ENCODE measurements at places on chromosomes 3 and 15.
A peak's percentile ranks its signal among the peaks of the same experiment; 100 is the strongest.

DNA sequence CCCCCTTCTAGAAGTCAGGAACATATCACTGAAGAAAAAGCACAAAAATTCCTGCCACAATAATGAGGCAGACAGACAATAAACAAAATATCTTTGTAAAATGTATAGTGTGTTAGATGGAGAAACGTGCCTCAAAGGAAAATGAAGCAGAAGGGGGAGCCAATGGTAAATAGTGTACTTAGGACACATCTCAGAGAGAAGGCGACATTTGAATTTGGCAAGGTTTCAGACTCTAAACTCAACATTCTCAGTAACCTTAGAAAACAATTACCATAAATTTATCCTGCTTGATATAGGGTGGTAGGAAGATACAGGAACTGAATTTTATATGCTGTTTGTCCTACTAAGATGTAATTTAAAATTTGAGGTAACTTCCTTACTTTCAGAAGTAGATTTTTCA, 52.6 kb upstream of the PTX3 start:
- no peak for DNase-seq

DNA sequence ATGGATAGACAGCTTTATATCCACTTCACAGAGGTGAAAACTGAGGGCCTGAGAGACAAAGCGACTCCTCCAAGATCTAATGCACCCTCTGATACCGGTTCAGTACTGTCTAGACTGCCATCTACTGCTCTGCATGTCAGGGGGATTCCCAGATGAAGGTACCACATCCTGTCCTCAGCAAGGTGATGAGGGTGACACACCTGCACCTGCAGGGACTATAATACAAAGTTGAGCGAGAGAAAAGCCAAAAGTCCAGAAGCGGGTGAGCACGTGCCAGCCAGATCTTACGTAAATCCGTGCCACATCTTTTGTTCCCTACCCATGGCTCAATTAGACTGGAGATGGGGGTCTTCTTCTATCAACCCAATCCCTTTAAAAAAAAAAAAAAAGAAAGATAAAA, 32.4 kb upstream of the HES1 start:
- DNase-seq = no peak

GRCh38 chr15:65176056-65176455, 9.1 kb downstream of the CLPX start:
- no peak for DNase-seq

- DNase-seq = no peak
These were observed 6.8 kb downstream of the VILL start for GRCh38 chr3:37997342-37997741.

GRCh38 chr3:48157202-48157840, 30.9 kb downstream of the CDC25A start:
- no peak for DNase-seq

DNA sequence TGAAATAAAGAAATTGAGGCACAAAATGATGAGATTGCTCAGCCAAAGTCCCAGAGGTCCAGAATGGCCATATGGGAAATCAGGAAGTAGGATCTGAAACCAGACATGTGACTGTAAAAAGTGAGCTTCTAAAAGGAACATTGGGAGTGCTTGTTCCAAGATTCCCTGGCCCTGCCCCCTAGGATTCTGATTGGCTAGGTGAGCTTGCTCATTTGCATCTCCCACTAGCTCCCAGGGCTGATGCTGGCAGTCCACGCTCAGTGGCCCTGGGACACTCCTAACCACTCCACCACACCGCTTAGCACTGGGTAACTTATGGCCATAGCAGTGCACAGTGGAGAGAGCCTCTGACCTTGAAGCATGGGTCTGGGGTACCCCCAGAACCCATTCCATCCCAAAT, 326.7 kb downstream of the NTRK3 start:
- no peak for DNase-seq

DNA sequence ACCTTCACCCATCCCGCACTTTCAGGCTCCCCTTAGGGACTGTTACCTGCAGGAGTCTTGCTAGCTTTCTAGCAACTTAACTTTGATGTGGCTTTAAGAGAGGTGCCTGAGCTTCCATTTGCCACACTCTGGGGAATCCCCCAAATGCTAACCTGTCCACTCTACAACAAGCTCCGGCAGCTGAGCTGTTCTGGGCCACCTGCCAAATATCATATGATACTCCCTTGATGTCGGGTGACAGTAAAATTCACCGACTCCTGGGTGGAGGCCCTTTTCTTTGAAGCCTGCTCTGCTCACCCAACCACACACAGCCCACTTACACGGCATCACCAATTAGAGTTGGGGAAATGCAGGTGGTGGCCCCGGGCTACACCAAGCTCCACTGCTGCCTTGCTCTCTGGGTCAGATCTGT, 38.0 kb upstream of the XCR1 start:
- DNase-seq = peak; percentile 17

DNA sequence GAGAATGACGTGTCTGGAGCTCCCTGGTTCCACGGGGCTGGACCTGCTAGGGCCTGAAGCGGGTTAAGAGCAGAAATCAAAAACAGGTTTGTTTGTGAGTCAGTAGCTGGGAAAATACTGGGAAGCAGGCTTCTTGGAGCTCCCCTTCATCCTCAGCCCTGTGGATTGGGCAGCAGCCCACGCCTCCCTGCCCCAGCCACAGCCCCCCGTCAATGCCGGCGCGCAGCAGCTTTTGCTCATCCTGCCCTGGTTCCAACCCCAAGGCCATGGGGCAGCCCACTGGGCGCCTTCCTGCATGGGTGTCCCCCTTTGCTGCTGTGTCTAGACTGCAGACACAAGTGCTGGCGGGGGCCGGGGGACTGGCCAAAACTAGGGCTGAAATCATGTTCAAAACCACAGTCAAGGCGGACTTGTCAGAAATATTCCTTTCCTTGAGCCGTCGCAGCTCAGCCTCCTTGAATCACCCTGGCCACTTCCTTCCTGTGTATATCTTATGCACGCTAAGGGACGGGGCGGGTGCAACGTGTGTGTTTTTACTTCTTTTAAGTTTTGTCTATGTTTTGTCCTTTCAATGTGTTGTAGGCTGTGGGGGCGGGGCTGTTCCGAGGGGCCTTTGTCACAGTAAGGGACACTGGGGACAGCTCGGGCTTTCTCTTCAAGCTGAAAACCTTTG, 108.1 kb downstream of the KLF13 start:
- no peak for DNase-seq

GRCh38 chr3:87179642-87180041, 47.5 kb upstream of the CHMP2B start:
- no peak for DNase-seq

DNA sequence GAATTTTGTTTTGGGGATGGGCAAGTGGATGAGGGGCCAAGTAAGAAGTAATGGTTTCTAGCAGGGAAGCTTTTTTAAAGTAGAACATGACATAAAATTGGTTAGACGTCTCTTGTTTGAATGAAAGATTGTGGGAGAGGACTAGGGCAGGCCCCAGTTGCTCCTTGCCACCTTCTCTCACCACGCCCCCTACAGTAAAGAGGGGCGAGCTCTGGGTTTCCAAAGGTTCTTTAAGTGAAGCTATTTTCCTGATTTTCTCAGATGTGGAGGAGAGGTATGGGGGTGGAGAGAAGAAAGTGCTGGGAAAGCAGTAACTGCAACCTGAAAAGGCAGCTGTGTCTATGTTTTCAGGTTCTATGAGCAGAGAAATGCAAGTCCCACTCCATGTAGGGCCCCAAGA, 32.6 kb upstream of the SKIL start:
- no peak for DNase-seq

Data from SK-N-SH (cell line).